ENCODE measurements at places on chromosomes 3 and 15. TPM values are rescaled to one million over a fixed set of nuclear protein-coding genes. Genes with fewer than 3 reads are reported as not detected.
A peak's percentile ranks its signal among the peaks of the same experiment; 100 is the strongest.

FMN1 gene
- total RNA-seq = 2.7 TPM

DNA sequence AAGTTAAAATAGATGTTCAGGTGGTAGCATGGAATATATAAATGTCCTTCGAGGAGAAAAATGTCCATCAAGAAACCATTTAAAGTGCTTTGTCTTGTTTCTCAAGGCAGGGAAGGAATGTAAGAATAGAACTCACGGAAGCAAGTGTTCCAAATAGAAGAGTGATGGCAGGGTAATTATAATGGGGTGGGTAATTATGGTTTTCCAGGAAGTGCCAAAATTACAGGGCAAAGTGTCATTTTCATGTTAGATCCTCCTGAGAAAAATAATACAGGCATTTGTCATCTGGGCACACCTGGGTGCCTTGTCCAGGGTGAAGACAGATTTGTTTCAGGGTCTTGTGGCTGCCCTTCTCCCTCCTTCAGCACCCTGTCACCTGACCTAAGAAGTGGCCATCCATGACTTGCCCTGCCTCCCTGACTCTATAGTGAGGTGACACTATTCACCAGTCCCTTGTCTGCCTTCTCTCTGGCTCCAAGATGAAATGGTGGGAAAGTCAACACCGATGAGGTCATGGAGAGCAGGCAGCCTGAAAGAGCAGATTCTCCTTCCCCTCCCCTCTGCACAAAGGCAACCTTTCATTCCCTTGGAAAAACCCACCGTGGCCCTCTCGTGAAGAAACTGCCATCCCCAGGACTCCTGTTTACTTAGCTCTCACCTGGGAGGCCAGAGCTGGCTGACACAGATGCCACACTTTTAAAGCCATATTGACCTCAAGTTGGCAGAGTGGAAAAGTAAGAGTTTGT lies 45.1 kb upstream of the AMOTL2 start:
- no peak for DNase-seq

GRAMD2A gene
- total RNA-seq = 1.8 TPM

DNA sequence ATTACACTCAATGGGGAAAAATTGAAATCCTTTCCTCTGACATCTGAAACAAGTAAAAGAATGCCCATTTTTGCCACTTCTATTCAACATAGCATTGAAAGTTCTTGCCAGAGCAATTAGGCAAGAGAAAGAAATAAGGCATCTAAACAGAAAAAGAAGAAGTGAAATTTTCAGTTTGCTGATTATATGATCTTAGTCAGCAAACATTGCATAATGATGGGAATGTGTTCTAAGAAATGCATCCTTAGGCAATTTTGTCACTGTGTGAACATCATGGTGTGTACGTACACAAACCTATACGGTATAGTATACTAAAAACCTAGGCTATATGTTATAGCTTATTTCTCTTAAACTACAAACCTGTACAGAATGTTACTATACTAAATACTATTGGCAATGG lies 278.0 kb downstream of the CGGBP1 start:
- no peak for DNase-seq

CPLX3 gene
- not detected for total RNA-seq

EDEM1 gene
- 50.6 TPM for total RNA-seq

SNX22 gene
- total RNA-seq = 1.2 TPM

RAB6B gene
- 2.8 TPM for total RNA-seq

DNA sequence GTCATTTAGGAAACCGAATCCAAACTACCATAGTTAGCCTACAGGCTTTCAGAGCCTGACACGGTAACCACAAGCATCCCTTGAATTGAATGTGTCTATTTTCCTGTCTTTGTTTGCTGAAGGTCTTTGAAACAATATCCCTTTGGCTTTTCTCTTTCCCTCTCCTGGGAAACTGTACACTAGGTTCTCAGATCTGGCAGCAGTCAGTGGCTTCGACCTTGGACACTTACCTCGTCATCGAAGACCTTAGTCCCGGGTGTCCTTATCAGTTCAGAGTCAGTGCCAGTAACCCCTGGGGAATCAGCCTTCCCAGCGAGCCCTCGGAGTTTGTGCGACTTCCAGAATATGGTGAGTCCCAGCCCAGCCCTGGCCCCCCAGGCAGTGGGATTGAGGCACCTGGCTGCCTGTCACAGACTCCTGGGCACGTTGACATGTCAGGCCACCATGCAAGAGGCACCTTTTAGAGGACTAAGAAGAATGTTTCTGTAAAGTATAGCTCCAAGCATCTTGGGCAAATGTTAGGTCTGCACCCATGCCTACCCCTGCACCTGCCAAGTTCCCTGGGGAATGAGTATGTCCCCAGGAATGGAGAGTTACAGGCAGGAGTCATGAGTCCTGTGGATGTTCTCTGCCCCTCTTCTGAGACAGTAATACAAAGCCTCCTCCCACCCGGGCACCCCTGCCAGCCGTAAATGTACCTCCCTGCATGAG lies 30.4 kb upstream of the UMPS start:
- no peak for DNase-seq

GNAT1 gene
- total RNA-seq = not detected

CLEC3B gene
- total RNA-seq = not detected

- DNase-seq = no peak
Observed at GRCh38 chr3:168531116-168531515, 435.4 kb upstream of the GOLIM4 start.

- no peak for DNase-seq
Observed at GRCh38 chr3:110821586-110821985, 250.0 kb upstream of the NECTIN3 start.

GRCh38 chr3:129973853-129974563 lies 512 bp upstream of the TRH start:
- DNase-seq = no peak

- no peak for DNase-seq
Observed at GRCh38 chr15:37080261-37080921, 20.0 kb downstream of the MEIS2 start.

- peak; percentile 77 for DNase-seq
Observed at GRCh38 chr3:65343736-65344135, 655.9 kb upstream of the ADAMTS9 start.

GRCh38 chr3:24519368-24520100 lies 24.9 kb upstream of the THRB start:
- DNase-seq = no peak

- DNase-seq = no peak
Observed at GRCh38 chr3:107062787-107063186, 314.5 kb upstream of the CCDC54 start.

DNA sequence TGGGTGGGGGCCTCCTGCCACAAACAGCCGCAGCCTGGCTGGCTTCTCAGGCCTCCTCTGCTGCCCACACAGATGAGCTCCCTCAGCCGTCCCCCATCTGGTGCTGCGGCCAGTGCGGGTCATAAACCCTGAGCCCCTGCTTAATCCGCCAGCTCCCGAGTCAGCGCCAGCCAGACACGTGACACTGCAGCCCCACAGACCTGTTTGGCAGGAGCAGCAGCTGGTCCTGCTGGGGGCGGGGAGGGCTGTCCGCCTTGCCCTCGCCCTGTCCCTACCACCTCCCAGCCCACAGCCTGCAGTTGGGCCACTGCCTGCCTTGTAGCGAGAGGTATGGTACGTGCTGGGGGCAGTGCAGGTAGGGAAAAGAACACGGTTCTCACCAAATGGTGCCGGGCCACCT lies 86.2 kb downstream of the IQSEC1 start:
- DNase-seq = no peak

GRCh38 chr3:74643636-74644035 lies 29.2 kb upstream of the CNTN3 start:
- no peak for DNase-seq

DNA sequence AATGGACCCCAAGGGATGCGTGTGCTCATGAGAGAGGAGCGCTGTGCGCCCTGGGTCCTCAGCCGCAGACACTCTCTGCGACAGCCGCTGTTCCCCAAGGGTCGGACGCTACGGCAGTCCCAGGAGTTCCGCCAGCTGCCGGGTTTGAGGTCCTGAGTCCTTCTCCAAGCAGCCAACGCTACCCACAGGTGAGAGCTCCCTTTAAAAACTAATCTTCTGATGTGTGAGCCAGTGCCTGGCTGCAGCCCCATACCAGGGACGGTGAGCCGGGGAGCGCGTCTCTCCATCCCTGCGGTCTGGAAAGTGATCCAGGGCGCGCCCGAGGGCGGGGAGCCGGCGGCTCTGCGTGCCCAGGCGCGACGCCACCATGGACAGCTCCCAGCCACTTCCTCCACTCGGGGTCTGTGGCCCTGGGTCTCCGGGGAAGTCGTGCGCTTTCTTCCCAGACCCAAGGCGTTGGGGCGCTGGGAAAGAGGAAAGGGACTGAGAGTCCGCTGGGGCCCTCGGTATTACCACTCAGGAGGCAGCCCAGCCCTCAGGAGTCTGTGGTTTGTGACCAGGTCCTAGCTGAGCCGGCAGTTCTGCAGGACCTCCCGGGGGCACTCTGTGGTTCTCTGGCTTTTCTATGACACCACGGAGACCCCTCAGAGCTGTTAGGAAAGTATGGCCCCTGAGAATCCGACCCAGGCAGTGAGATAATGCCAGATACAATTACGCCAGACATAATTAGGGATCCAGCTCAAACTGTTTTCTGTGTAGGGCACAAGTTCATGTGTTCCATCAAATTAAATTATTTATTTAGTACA lies 1.4 kb downstream of the CEMIP start:
- no peak for DNase-seq

CTXN2 gene
- not detected for total RNA-seq

- no peak for DNase-seq
Observed at GRCh38 chr3:128187495-128187894, 34.2 kb downstream of the EEFSEC start.

DNA sequence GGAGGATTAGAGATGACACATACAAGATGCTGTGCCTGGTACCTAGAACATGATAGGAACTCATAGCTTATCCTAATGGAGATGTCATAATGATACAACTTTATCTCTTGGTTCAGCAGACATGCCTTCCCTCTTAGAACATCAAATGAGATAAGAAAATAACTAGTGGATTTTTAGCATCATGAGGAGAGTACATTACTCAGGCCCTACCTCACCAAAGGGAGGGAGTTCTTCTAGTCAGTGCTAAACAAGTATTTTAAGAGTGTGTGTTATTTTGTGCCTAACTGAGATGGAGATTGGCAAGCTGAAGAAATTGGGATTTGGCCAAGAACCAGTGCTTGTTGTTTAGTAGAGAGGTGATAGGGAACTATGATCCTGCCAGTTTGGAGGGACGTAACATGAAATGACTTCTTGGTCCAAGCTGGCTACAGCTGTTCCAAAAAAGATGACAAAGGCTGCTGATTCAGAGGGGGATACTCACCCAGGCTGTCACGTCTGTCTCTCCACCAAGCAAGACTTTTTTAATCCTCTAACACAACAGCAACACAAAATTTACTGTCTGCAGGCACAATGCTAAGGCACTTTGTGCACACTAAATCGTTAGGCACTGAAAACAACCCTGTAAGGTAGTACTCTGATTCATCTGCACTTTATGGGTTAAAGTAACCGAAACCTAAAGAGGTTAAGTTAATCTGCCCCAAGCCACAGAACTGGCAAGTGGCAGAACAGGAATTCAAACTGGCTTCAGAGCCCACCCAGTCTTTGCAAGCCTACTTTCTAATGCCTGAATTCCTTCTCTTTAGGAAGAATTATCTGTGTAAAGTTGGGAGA lies 126.5 kb downstream of the CMSS1 start:
- DNase-seq = no peak

GRCh38 chr3:24387000-24387399 lies 107.7 kb downstream of the THRB start:
- no peak for DNase-seq

DNA sequence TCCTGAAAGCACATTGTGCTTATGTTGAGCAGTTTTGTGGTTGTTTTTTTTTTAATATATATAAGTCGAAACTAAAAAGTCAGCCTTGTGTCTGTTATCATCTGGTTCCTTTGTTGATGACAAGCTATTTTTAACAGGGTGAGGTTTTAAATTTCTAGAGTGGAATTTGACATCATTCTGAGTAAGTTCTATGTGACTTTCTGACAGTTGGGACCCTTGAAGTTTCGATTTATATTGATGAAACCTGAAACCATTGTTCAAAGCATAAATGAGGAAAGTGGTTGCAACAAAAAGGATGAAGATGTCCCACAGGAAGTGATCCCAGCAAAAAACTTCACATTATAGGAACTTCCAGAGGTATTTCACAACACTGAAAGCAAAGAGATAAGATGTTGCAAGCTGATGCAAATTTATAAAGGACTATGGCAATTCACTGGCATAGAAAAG lies 94.0 kb downstream of the CYP19A1 start:
- no peak for DNase-seq

- no peak for DNase-seq
Observed at GRCh38 chr15:53829471-53829870, 70.0 kb upstream of the WDR72 start.

GRCh38 chr15:95365511-95366107 lies 964.9 kb upstream of the NR2F2 start:
- no peak for DNase-seq

GRCh38 chr3:194841515-194841841 lies 155.8 kb downstream of the FAM43A start:
- no peak for DNase-seq

- no peak for DNase-seq
Observed at GRCh38 chr3:17733215-17733614, 9.2 kb downstream of the TBC1D5 start.

CCR9 gene
- 0.17 TPM for total RNA-seq

DNA sequence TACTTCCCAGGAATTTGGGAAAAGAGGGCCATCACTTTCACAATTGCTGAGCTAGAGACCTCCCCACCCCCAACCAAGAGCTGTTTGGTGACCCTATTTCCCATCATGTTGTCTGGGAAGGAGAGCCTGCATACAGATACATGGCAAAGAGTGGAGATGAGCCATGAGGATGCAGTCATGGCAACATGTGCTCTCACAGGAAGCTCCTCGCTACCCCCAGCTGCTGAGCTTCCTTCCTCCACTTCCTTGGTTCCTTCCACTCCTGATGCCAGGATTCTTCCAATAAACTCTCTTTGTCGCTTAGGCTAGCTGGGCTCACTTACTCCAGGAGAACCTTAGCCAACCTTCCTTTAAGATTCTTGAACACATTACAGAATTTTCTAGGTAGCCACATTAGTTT lies 48.3 kb upstream of the MUC13 start:
- no peak for DNase-seq

- no peak for DNase-seq
Observed at GRCh38 chr3:58574682-58575081, 2.5 kb downstream of the FAM107A start.

DNA sequence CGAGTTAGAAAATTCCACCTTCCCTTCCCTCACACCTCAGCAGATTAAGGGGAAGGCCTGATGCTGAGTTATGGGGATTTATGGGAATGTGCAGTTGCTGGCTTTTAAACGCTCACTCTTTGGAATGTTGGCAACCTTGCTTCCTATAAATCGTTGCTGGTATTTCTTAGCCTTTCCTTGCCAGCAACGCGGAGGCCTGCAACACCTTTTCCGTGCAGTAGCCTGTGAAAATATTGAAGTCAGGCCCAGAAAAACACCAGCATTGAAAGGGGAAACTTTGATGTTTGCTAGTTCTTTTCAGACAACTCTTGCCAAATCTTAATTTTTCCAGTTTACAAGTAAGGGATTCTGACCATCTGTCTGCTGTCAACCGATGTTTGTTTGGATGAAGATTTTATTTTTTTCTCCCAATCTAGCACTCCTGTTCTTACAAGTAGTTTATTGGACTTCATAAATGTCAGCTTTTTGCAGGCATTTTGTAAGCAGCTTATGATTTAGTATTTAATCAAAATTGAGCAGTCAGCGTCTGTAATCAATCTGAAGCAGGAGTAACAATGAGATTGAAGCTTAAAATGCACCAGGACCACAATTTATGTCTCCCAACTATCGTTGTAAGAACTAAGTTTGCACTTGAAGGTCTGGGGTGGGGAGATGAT lies 251.0 kb downstream of the RPLP1 start:
- peak; percentile 19 for DNase-seq
